Esophagus squamous epithelium (tissue), 5 donors: ENCODE measurements at places on chromosomes 2 and 18.

DNA sequence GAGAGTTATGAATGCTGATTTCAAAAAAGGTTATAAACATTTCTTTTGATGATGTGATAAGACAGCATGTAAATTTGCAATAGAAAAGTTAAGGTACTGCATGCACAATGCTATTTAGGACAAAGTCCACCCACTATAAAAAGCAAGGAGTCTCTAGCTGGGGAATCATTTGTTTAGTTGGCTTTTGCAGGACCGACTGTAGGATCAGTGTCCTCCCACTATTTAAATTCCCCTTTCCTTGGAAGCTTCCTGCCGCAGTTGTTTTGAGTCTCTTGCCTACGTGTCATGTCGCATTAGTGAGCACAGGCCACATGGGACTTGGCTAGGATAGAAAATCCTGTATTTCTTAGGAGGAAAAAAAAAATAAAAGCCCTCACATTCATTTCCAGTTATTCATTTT lies 13.1 kb downstream of the QPCT start:
- H3K36me3 ChIP-seq: no peaks in the 10 kb centered on the region
- H3K27ac ChIP-seq: no peak overlapping the region
- DNase-seq: no peak

DNA sequence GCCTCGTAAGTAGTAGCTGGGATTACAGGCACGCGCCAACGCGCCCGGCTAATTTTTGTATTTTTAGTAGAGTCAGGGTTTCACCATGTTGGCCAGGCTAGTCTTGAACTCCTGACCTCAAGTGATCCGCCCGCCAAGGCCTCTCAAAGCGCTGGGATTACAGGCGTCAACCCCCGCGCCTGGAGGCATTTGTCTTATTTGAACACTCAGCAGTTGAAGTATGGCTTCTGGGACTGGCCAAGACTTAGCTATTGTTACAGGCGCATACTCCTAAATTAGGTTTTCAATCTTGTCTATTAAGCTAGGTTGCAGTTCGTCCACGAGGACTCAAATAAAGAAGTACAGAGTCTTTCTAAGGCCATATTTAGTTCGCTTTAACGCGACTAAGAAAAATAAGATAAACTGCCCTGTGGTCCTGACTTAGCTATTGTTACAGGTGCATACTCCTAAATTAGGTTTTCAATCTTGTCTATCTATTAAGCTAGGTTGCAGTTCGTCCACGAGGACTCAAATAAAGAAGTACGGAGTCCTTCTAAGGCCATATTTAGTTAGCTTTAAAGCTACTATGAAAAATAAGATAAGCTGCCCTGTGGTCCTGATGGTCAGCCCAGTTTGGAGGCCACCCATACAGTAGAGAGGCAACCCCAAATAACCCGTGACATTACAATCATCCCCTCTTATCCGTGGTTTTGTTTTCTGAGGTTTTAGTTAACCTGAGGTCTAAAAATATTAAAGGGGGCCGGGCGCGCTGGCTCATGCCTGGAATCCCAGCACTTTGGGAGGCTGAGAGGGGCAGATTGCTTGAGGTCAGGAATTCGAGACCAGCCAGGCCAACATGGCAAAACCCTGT lies 20.8 kb upstream of the MTA3 start:
- no peak for DNase-seq
- H3K27ac ChIP-seq: no peak overlapping the region
- no peaks in the 10 kb centered on the region for H3K27me3 ChIP-seq
- no peaks in the 10 kb centered on the region for H3K36me3 ChIP-seq

- DNase-seq: no peak
- H3K4me3 ChIP-seq: no peak overlapping the region
- H3K27me3 ChIP-seq: no peaks in the 10 kb centered on the region
- H3K27ac ChIP-seq: no peak overlapping the region
- no peaks in the 10 kb centered on the region for H3K4me1 ChIP-seq
- H3K36me3 ChIP-seq: no peaks in the 10 kb centered on the region
These were observed 416.7 kb downstream of the MTX2 start for GRCh38 chr2:176685908-176686307.

DNA sequence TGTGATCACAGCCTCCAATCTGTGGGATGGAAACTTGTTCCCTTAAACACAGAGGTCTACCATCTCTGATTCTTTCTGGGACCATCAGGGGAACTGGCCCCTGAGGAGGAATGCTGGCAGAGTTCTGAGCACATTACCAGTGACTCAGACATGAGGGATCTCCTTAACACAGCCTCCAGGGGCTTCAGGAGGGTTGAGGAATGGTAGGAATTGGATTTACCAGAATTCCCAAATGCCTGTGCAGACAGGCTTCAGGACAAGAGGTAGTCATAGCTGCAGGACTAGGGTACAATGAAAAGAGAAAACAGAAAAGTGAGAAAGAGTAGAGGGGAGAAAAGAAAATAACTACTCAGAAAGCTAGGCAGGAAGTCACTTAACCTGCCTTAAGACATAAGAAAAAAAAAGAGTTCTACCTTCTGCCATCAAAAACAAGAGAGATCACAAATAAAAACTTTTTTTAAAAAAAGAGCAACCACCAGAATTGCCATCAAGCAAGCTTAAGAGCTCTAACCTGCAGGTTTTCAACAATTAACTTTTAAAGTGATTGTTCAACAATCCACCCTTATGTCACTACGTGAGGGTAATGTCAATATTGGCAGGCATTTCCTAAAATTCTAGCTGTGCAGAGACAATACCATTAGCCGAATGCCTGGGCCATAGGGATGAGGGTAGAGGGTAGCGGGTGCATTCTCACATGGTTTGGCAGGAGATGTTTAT lies 524.4 kb downstream of the BCL11A start:
- no peak overlapping the region for H3K27ac ChIP-seq
- DNase-seq: no peak
- no peaks in the 10 kb centered on the region for H3K36me3 ChIP-seq
- H3K4me1 ChIP-seq: no peaks in the 10 kb centered on the region
- H3K4me3 ChIP-seq: no peak overlapping the region

DNA sequence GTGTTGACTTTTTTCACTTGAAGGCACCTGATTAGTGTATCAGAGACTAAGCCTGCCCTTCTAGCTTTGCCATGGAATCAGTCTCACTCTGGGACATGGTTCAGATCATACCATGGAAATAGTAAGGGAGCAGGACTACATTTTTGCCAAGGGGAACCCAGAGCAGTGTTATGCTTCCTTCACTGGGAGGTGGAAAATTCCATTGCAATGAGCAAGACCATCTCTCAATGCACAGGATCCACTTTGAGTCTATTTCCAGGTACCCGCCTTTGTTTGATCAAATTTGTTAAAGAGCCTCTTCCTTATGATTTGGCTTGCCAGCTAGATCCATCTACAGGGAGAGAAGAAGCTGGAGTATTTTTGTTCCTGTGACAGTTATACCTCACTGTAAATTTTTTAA lies 395.8 kb downstream of the MTX2 start:
- DNase-seq: no peak
- no peaks in the 10 kb centered on the region for H3K36me3 ChIP-seq
- H3K27me3 ChIP-seq: no peaks in the 10 kb centered on the region
- H3K4me3 ChIP-seq: no peak overlapping the region
- H3K4me1 ChIP-seq: no peaks in the 10 kb centered on the region

GRCh38 chr18:61420218-61420885 lies 87.1 kb downstream of the CDH20 start:
- H3K36me3 ChIP-seq: no peaks in the 10 kb centered on the region
- H3K27me3 ChIP-seq: no peaks in the 10 kb centered on the region
- no peak for DNase-seq
- H3K4me1 ChIP-seq: no peaks in the 10 kb centered on the region

DNA sequence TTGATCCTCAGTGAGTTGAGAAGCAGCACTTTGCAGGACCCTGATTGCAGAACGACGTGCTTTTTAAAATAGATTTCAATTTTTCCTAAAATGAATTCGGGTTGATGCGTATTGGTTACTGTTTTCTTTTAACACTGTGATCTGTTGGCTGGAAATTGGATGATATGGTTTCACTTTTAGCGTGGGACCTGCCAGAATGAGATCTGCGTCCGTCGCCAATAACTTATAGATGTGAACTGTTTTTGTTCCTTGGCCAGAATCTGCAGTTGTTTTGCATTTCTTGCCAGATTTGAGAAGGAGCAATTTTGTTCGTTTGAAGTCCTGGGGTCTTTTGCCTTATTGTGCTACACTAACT lies 703 bp downstream of the UGGT1 start:
- H3K36me3 ChIP-seq: peaks cover 14% of the 10 kb centered on the region
- H3K27ac ChIP-seq: peak overlapping the region; percentile 90
- H3K27me3 ChIP-seq: no peaks in the 10 kb centered on the region
- no peak for DNase-seq
- H3K4me1 ChIP-seq: peaks cover 13% of the 10 kb centered on the region
- H3K4me3 ChIP-seq: peak overlapping the region; percentile 91

DNA sequence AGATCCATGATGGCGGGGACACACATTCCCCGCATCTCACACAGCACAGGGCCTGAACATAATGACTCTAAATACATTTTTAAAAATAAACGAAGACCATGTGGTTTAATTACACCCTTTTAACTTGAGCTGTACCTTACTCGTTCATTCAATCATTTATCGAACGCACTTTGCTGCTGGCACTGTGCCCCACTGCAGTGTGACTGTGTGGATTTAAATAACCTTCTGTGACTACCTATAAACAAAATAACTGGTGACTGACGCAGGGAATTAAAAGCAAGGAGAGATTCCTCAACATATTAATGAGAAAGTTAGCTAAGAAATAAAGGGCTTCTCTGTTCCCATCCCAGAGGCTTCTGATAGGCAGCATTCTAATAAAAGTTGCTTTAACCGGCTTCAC lies 10.9 kb upstream of the FZD7 start:
- no peak overlapping the region for H3K27ac ChIP-seq
- peaks cover 18% of the 10 kb centered on the region for H3K4me1 ChIP-seq
- H3K36me3 ChIP-seq: no peaks in the 10 kb centered on the region
- no peak for DNase-seq
- H3K27me3 ChIP-seq: no peaks in the 10 kb centered on the region
- H3K4me3 ChIP-seq: no peak overlapping the region
